ENCODE measurements at places on chromosomes 4 and X.

DNA sequence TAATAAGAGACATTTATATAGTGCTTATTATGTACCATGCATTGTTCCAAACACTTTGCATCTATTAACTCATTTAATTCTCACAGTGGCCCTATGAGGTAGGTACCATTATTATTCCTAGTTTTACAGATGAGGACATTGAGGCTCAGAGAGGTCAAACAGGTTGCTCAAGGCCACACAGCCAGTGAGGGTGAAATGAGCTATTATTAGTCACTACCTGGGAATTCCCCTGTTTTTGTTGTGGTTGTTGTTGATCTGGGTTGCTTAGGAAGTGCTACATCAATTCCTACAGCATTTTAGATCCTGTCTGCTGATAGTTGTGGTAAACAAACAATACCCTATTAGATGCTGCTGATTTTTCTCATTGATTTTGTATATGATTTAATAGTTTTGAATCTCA, 41.2 kb downstream of the APLN start:
- no peak for DNase-seq

DNA sequence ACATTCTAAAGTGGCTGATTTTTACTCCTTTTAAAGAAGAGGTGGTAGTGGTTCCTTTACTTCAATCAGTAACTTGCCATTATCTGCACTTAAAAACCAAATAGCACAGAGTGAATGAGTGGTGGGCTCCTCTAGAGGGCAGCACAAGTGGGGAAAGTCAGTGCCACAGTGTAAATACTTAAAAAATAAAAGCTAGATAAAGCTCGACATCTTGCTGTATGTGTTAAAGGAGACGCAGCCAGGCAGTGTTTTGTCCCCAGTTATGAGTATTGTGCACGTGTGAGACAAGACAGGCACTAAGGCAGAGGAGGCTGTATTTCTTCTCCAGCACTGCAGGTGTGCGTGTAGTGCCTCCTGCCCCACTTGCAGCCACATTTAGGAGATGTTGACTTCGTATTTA, 24.6 kb downstream of the NAP1L5 start:
- no peak for DNase-seq

DNA sequence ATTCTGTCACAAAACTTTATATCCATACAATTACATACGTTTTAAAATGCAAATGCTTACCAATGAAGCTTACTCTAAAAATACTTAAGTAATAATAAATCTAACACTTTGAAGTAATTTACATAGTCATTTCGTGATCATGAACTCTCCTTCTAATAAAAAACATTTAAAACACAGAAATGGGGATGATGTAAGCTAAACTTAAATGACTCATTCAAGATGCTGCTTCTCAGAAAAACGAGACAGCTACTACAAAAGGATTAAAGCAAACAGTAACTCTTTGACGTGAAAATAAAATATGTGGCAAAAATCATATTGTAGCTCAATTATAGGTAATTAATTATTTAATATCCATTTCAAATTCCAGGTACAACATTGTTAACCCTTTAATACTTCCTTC, 148.7 kb downstream of the FGF16 start:
- DNase-seq, result peak; percentile 2

- DNase-seq, result no peak
Observed at GRCh38 chr4:118586357-118586790, 98.8 kb upstream of the METTL14 start.

DNA sequence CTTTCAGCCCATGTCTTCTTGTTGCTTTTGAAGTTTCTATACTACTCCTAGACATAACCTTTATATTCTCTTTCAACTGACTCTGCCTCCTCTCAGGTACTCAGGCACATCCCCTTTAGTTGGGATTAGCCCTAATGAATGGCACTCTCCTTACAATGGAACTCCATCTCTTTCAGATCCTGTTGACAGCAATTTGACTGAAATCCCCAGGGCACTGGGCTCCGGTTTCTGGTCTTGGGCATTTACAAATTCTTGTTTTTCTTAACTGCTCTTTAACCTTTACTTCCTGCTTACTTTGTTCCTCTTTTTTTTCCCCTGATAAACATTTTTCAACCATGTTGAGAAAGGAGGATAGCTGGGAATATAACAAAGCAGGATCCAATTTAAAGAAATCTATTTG, 68.9 kb downstream of the ENOX2 start:
- DNase-seq, result no peak

GRCh38 chrX:24034485-24034884, 7.5 kb upstream of the KLHL15 start:
- DNase-seq, result no peak

- peak; percentile 40 for DNase-seq
Observed at GRCh38 chr4:81472281-81473182, 825 bp upstream of the RASGEF1B start.

GRCh38 chrX:151702741-151703340, 7.6 kb downstream of the PRRG3 start:
- DNase-seq, result no peak

GRCh38 chr4:66330125-66330524, 659.8 kb upstream of the EPHA5 start:
- no peak for DNase-seq

GRCh38 chr4:122826553-122827257, at the start of gene FGF2:
FGF2 (plus strand) TSS chr4:122826831; CDS start chr4:122827175, 344 bp downstream.
- peak; percentile 89 for DNase-seq

DNA sequence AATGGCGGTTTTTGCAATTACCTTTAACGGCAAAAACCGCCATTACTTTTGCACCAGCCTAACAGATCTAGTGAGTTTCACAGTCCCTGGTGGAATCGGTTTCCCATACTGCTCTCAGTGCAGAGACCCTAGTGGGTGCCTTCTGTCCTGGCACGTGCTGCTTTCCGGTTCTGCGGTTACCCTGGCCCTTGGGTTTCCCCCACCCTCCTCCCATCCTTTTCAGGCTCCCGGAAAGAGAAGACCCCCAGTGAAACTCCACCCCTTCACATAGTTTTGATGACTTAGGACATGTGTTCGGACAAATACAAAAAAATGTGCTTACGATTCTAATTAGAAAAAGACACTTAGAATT, 36.9 kb downstream of the NLGN3 start:
- no peak for DNase-seq

- no peak for DNase-seq
Observed at GRCh38 chrX:53318766-53319353, 37.5 kb upstream of the IQSEC2 start.
